NCI-H2029 (cell line): ENCODE measurements at places on chromosomes 1 and 21.

DNA sequence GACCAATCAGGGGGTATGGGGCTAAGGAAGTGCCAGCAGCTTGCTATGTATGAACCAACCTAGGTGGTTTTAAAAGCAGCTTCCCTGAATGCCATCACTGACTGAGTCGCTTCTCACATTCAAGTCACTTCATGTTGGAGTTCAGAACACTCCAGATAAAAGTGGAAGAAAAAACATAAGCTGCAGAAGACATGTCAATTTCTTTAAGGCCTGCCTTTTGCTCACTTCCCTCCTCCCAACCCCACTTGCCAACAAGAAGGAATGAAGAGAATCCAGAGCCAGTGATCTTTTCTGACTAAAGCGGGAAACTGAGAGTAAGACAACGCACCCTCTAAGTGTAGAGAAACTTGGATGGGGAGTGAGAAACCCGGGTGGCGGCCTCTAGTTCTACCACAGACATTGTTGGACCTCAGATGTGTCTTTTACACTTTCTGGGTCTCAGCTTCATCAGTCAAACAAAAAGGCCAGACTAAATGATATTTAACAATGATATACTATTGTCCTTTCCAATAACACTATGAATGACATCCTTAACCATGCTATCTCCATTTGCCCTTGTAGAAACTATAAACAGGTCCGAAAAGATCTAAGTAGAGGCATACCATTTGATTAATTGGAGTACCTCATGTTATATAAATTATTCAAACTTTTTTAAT, 54.1 kb downstream of the LUZP1 start:
- DNase-seq, result no peak

- DNase-seq, result no peak
Observed at GRCh38 chr1:109704173-109704572, 7.9 kb upstream of the GSTM5 start.

GRCh38 chr1:166905900-166906299, 29.8 kb upstream of the TADA1 start:
- DNase-seq, result no peak

DNA sequence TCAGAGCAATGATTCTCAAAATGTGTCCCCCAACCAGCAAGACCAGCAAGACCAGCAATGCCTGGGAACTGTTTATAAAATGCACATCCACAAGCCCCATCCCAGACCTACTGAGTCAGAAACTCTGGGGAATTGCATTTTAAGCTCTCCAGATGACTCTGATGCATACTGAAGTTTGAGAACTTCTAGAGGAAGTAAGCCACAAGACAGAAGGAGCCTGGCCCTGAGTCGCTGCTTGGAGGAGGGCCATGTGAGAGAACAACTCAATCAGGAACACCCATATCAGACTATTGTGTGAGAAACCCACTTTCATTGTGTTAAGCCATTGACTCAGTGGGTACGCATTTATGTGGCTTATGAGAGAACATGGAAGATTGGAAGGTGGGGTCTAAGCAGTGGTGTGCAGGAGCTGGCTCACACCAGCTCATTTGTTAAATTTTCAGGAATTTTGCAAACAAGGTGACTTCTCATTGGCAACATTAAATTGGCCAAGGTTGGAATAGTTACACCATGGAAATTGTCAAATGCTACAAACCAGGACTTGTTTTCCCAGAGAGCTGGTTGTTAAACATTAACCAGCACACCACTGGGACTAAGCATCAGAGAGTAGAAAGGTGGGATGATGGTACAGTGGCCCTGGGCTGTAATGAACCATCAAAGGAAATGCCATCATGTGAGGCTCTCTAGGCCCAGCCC, 38.9 kb downstream of the ATP1A1 start:
- no peak for DNase-seq

DNA sequence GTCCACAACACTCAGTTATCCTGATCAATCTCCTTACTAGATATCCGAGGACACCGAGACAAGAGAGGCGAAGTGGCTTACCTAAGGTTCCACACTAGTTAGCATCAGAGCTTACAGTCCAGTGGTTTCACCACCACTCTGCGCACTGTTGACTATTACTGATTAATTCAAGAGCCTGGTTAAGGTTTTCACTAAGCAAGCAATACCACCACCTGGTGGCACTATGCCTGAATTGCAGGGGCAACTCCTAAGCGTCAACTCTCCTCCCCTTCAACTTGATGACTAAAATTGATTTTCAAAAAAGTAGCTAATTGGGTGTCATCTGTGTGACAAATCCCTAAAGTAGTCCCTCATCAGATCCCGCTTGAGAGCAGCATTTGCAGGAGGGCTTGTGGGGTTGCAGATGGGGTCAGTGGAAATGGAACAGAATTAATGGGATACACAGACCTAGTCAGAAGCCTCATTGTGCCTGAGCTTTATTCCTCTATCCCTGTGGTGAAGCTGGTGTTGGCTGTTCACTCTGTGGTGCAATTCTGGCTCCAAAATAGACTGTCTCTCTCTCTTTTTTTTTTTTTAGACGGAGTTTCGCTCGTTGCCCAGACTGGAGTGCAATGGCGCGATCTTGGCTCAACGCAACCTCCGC, 9.1 kb downstream of the TTC22 start:
- no peak for DNase-seq

DNA sequence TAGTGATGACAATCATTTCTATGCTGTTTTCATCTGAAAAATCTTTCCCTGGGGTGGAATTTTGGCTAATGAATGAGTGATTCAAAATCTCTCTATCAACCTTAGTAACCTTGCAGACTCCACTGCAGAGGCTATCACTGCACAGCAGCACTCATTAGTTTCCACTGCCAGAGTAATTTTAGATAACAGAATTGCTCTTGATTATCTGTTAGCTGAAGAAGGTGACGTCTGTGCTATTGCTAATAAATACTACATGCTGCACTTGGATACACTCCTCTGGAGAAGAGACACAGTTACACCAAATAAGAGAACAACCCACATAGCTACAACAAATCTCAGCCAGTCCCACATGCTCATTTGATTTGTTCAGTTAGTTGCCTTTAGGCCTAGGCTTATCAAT, 1348.4 kb downstream of the NCAM2 start:
- no peak for DNase-seq

DNA sequence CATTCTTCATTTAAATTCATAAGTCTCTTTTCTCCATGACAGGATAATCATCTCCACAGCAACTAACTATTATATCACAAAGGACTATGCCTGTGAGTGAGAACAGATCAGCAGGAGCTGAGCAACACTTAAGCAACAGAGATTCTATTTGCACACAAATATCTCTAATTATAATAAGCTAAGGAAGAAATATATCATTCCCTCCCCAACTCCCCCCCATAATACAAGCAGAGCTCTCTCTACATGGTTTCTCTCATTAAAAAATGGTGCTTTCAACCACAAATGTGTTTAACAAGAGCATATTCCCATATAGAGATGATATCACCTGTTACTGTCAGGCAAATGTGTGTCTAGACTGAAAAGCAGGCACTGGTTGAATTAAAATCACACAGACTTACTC, 34.5 kb upstream of the NIBAN1 start:
- no peak for DNase-seq

GRCh38 chr1:110487726-110488125, 31.2 kb downstream of the KCNA10 start:
- no peak for DNase-seq

DNA sequence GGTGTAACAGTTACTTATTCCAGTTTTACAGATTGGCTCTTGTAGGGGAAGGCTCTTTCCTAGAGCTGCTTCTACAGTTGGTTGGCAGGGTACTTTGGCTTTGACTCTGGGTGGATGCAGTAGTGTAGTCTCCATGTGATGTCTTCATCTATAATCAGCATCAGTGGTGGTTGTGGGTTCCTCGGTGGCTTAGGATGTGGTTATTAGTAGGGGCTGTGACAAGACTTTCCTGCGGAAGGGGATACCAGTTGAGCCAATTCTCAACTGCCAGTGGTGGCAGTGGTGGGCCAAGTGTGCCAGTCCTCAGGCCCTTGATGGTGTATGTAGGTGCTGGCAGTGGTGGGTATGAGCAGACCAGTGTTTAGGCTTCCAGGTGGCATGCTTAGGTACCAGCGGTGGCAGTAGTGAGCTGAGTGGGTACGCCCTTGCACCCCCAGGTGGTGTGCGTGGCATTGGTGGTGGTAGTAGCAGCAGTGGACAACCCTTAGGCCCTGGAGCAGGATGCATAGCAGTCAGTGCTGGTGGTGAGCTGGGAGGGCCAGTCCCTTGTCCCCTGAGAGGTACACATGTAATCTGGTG, 27.2 kb upstream of the KLF18 start:
- no peak for DNase-seq

GRCh38 chr1:101592845-101593244, 356.0 kb downstream of the S1PR1 start:
- DNase-seq, result no peak

DNA sequence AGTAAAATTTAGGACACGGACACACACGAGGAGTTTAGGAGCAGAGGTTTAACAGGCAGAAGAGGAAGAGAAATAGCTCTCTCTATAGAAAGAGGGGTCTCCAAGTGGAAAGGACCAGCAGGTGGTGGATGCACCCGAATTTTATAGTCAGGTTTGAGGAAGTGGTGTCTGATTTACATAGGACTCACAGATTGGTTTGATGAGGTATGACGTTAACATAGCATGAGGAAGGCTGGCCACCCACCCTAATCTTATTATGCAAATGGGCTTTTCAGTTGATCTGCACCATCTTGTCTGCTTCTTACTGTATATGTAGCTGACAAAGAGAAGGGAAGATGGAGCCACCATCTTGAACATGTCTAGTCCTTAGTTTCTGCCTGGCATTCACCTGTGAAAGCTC, 52.5 kb upstream of the RGS2 start:
- DNase-seq, result no peak

- no peak for DNase-seq
Observed at GRCh38 chr1:117045644-117046043, 14.5 kb upstream of the TTF2 start.

- DNase-seq, result no peak
Observed at GRCh38 chr1:169479363-169480066, 6.2 kb downstream of the SLC19A2 start.

- DNase-seq, result no peak
Observed at GRCh38 chr1:42385283-42385682, 4.7 kb downstream of the RIMKLA start.

DNA sequence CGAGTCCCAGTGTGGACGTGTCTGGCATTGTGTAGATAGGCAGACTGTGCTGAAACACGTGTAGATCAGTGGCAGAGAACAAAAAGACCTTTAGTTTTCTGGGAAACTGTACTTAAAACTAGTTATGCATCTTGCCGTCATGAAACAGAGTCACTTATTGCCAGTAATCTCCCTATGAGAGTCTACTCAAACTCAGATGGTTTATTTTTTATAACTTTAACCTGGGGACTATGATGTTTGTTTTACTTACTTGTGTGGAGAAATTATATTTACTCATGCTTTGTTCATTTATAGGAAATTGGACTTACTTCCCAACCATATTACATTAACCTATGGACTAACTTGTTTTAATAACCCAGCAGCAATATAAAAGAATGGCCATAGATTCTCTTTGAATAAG, 54.1 kb upstream of the ABCG1 start:
- DNase-seq, result no peak

DNA sequence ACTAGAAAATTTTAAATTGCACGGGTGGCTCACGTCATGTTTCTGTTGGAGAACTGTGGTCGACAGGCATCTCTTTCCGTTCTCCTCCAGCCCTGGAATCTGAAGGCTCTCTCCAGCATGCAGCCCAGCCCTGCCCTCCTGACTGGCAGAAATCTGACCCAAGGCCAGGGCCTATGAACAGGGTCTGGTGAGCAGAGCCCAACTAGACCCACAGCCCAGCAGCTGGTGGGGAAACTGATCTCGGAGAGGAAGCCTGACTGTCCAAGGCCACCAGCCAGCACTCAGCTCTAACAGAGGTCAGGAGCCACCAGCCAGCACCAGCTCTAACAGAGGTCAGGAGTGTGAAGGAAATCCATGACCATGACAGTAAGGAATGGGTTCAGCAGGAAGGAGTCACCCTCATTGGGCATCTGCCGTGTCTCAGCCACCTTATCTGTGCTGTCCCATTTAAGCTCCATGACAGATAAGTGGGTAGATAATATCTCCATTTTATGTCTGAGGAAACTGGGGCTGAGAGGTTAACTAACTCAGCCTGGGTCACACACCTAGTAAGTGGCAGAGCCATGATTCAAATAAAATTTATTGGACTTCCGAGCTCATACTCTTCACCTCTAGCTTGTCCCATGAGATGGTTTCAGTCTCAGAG, 20.2 kb upstream of the PKP1 start:
- no peak for DNase-seq

DNA sequence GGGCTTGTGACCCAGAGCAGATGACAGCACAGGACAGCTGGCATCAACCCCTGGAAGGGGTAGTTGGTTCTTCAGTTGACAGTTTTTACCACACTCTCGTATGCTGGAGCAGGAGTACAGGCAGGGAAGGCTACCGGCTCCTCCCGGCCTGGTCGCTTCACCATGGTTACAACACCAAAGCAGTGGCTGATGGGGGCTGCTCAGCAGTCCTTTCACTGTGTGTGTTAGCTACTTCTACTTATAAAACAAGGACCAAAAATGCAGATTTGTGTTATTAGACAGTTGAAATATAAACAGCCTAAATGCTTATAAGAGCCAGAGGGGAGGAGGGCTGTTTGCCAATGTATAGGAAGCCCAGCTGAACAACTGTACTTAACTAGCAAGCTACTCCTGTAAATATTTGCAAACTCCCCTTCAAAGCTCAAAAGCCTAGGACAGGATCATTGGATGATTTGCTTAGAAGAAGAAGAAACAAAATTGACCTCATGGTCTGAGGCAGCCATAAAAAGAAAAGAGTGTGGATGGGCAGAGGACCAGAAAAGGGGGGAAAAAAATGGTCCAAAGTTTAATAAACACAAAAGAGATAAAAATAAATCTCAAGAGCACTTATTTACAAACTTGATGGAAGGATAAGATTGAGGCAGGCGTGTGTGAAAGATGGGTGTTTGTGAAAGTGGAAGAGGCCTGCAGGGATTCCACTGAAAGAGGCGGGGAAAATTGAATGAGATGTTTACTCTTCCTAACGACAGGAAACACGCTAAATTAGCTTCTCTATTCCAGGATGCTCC, 57.1 kb downstream of the TGFB2 start:
- DNase-seq, result peak; percentile 81

DNA sequence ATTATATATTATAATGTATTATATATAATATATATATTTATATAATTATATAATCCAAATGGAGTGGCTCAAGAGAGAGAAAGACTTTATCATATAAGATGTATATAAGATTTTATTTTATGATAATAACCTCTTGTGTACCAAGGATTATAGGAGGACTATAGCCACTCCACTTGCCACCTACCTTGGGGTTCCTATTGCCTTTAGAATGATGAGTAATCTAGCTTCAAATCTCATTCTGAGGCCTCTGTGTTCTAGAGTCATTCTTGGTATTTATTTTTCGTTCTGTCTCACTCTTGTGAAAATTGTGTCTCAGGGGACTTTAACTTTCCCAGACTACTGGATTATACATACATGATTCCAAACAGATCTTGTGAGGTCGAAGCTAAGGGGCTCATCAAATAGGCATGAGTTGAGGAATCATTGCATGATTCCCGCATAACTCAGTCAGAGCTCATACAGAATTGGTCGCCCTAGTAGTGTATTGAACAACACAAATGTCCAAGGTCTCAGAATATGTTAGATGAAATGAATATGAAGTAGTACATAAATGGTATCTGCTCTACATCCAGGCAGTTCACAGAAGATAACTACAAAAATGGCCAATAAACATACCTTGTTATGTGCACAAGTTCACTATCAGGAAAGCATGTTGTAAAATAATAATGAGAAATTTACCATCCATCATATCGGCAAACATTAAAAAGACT, 159.5 kb upstream of the RNPC3 start:
- no peak for DNase-seq
